ENCODE measurements at places on chromosomes 5 and 9.

- DNase-seq: no peak
These were observed 126.8 kb downstream of the TMEM174 start for GRCh38 chr5:73299665-73300336.

DNA sequence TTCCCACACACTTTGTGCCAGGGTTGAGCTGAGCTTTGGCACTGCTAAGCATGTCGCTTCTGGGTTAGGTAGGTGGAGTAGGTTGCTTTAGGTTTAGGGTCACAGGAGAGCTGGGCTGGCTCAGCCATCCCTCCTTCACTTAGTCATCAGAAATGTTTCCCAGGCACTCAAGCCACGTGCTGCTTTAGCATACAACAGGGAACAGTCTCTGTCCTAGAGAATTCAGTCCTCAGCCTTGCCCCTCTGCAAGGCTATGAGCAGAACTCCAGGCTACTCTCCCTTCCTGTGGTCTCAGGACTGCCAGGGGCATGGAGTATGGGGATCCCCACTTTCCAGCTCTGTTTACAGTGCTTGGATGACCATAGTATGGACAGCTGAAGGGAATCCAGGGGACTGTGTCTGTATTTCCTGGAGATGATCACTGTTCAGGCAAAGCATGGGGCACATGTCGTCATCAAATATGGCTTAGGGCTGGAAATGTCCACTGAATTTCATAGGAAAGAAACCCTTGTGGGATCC, 7.5 kb upstream of the ANKRD33B start:
- no peak for DNase-seq

GRCh38 chr5:57317341-57317740, 143.5 kb downstream of the GPBP1 start:
- DNase-seq: no peak

DNA sequence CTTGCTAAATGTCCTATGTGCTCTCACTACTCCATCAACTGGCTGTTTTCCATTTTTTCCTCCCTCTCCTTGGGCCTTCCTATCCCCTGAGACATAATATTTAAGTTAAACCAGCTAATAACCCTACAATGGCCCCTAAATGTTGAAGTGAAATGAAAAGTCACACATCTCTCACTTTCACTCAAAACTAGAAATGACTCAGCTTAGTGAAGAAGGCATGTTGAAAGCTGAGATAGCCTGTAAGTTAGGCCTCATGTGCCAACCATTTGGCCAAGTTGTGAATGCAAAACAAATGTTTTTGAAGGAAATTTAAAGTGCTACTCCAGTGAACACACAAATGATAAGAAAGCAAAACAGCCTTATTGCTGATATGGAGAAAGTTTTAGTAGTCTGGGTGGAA, 48.8 kb upstream of the CDH10 start:
- DNase-seq: no peak

DNA sequence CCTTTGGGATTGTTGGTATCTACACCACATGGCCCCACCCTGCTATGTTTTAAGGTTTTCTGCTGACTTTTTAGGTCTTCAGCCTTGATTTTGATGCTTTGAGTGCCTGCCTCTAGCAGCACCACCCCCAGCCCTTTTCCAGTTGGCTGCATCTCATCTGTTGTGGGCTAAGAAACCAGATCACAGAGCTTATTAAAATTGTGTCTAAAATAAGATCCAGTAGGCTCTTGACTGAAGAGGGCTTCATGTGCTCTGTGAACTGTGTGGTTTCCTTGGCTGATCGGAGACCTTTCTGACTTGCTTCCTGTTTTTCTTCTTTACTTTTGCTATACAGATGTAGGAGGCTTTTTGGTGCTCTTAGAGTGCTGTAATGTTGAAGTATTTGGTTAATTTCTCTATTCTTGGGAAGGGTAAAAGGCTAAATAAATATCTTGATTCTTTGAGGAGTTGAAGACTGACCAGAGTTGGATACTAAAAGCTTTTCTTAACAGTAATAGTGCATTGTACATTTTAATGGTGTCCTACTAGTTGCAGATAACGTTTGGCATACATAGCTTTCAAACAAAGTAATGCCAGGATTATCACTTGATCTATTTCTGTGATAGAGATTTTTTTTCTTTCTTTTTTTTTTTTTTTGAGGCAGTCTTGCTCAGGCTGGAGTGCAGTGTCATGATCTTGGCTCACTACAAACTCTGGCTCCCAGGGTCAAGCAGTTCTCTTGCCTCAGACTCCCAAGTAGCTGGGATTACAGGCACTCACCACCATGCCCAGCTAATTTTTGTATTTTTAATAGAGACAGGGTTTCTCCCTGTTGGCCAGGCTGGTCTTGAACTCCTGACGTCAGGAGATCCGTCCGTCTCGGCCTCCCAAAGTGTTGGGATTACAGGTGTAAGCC, 4.5 kb downstream of the UBE2D2 start:
- DNase-seq: peak; percentile 37

GRCh38 chr5:111582451-111582850, 70.1 kb upstream of the STARD4 start:
- DNase-seq: no peak

DNA sequence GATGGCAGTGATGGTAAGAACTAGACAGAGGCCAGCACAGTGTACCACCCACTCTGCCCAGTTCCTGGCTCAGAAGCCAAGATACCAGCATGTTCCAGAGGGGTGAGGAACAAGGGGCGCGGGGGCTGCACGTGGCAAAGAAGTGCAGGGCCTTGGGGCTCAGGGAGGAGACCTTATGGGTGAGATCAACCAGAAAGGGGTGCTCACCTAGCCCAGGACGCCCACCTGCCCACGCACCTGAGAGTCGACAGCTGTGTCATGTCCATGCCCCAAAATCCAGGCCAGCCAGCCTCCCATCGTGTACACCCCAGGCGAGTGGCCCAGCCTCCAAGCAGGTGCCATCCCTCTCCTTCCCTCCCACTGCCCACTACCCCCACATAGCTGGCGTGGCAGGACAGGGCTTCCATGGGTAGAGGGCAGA, 34.9 kb downstream of the BICD2 start:
- no peak for DNase-seq

DNA sequence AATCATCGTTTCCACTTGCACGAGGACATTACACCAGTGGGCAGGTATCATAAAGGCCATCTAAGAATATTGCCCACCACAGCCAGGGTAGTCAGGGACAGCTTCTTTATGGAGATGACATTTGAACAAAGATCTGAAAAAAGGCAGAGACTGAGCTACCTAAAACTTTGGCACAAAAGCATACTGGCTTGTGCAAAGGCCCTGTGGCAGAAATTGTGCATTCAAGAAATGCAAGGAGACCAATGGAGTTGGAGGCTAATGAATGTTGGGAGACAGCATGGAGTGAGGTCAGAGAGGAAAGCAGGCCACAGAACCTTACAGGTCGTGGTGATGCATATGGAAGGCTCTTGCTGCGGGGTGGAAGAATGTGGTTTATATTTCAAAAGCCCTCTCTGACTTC, 578.5 kb downstream of the BNC2 start:
- no peak for DNase-seq

DNA sequence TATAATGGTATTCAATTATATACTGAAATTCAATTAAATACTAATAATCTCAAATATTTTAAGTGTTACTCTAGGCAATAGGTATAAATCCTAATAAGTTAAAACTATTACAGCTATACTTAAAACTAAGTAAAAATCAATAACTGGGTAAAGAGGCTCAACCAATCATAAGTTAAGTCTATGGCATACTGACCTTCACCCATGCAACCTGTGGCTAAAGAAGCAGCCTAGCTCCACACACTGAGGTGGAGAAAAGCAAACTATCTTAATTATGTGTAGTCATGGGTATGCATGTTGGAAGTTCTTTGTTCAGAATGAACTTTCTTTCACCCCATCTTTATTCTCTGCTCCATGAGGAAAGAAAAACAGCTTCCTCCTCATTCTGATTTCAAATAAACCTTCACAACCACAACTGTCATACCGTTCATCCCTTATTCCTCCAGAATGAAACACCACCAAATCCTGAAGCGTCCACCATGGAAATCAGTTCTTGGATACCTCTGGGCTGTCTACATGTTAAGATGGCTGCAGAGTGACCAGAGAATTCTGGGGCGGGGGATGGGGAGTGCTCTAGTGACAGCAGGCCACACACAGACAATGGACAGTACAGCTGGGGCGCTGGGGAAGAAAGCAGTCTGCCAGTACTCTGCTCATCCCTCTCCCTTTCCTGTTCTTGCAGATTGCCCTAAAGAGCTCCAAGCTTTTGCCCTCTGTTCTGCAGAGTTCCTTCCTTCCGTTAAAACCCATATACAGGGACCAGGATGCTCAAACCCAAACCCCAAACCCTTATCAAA, 62.3 kb downstream of the RIGI start:
- no peak for DNase-seq

GRCh38 chr5:151454166-151454565, 6.8 kb downstream of the SLC36A1 start:
- peak; percentile 60 for DNase-seq

DNA sequence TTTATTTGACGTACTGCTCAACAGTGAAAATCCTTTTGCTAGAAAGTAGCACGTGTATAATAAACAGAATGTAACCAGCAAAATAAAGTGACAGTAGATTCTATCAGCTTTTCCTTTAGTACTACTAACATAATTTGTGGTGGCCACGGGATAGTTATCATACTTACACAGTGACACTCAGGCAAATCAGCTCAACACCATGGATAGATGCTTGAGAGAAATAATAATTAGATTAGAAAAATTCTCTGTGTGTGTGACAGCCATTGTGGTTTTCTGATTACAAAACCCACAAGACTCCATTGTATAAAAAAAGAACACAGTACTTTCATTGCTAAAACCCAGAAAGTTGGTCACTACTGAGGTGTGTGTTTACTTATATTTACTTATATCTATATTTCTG, 101.1 kb downstream of the MUSK start:
- no peak for DNase-seq

GRCh38 chr9:38620483-38621433, at the start of gene ANKRD18A:
Gene ANKRD18A, minus strand, starts transcription at chr9:38620596. Its CDS starts 311 bp downstream, at chr9:38620285.
- peak; percentile 90 for DNase-seq
